Ovary (tissue), 10 donors: ENCODE measurements at places on chromosomes 7 and 10. TPM values are rescaled to one million over a fixed set of nuclear protein-coding genes. Genes with fewer than 3 reads are reported as not detected.

TLX1 gene
- total RNA-seq, result not detected

CUBN gene
- total RNA-seq, result 3.5 TPM

ANKRD30A gene
- not detected for total RNA-seq

SPDYE11 gene
- not detected for total RNA-seq

EBF3 gene
- 0.78 TPM for total RNA-seq

TMEM213 gene
- not detected for total RNA-seq

PNLIPRP1 gene
- total RNA-seq, result not detected

TRIL gene
- 1.4 TPM for total RNA-seq

SFTPA1 gene
- 0.45 TPM for total RNA-seq

ERVW-1 gene
- total RNA-seq, result not detected

RSPH10B2 gene
- 0.71 TPM for total RNA-seq

GDF2 gene
- total RNA-seq, result not detected

DPP6 gene
- total RNA-seq, result not detected

- no peak for DNase-seq
Measured at GRCh38 chr10:32171204-32171603, 115.0 kb upstream of the KIF5B start.

DNA sequence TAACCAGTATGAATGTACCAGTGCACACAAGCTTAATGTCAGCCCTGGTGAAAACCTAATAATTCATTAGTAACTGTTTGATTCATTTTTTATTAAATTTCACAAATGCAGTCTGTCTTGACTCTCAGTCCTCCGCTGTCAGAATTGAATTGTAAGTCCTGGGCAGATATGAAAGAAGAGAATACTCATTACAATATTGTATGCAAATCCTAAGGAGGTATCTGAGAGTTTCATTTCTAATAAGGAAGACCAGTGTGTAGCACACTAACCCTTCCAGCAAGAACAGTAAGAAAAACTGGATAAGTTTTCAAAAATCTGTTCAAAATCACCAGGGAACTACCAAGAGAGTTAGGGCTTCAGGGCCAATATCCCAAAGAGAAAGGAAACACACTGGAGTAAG, 652.1 kb downstream of the SUGCT start:
- DNase-seq, result no peak

DNA sequence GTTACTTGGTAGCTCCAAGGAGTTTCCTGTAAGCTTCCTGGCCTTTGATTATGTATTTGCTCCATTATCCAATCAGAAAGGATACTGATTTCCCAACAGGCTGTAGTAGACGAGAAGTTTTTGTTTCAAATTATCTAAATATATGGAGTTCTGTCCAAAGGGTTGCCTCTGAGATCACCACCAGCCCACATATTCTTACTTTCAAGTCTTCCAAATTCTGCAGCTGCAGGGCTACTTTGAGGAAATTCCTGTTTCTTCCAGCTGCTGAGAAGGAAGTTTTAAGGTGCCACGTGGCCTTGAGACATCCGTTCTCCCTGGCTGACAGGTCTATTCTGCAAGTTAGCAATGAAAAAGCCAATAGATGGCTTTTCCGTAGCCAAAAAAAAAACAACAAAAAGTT, 286.0 kb downstream of the TWIST1 start:
- DNase-seq, result no peak

GRCh38 chr10:87674943-87675342, 15.3 kb downstream of the PAPSS2 start:
- no peak for DNase-seq

DNA sequence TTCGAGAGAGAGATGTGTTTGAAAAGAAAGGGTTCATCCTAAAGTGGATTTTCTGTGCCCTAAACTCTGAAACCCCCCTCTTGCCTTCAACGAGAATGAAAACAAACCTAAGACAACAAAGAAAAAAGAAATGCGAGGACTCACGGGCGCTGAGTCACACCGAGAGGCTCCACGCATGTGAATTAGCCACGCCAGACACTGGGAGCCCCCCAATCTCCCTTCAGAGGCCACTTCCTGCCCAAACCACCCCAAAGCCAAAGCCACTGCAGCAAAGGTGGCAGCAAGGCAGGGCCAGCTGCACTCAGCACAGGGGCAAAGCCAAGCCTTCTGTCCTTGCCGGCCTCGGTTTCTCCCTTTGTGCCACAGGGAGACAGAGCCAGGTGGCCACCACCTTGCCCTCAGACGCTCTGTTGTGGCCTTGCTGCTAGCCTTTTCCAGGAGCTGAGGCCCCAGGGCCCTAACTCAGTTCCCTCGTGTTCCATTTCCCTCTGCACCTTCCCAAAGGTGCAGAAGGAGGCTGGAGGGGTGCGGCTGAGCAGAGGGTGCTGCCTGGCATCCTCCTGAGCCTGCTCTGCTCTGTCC, 93.3 kb downstream of the FAM53B start:
- no peak for DNase-seq

GRCh38 chr10:50506861-50507573, 116.7 kb downstream of the SGMS1 start:
- DNase-seq, result no peak

- DNase-seq, result no peak
Measured at GRCh38 chr7:139820089-139820488, 9.0 kb upstream of the TBXAS1 start.

DNA sequence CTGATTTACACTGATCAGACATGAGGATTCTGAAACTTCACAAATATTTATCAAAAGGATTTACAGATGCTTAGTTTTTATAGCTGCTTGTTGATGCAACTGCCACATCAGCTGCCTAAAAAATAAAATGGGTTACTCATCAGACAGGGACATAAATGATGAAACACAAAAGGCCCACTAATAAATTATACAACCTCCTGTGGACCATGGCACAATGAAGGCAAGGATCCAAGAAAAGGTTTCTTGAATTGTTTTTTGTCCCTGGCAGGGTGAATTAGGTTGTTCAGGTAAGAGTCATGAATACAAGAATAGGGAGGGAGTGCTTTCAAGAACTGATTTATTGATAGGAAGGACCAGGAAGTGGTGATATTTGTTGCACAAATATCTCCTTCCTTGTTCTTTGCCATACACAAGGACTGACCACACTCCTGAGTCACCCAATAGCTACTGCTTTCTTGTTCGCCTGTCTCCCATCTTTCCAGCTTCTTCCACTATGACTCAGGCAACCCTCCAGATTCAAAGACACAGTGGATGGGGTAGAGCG, 234.5 kb downstream of the AHR start:
- DNase-seq, result no peak

GRCh38 chr10:82981137-82981723, 1106.2 kb downstream of the NRG3 start:
- DNase-seq, result no peak

DNA sequence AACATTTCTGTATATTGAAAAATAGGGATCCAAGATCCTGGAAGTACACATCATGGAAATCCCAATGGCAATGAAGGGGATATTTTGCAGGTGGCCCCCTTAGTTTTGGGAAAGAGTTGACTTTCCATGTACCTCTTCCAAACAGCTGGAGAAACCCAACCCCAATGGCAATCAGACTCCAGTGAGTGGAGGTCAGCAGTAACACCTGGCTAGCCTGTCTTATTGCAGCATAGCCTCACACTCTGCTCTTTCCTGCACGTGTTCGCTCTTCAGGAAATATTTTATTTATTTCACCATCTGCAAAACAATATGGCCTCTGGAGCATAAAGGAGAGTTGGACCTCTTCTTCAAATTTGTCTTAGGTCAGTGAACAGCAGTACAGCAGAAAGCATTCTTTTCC, 340.0 kb upstream of the NRP1 start:
- DNase-seq, result no peak

DNA sequence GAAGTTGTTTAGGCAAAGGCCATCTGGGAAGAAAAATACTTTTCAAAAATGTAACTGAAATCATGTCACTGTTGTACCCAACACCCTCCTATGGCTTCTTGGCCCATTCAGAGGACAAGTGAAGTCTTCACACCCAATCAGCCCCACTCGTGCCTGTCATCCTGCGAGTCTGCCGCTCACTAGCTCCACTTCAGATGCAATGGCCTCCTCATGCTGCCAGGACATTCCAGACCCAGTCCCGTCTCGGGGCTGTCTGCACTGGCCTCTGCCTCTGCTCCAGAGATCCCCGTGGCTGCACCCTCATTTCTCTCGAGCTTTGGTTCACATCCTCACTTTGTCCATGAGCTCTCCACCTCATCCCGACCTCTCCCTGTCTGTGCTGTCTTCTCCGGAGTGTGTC, 227.1 kb downstream of the KCNMA1 start:
- DNase-seq, result no peak

- no peak for DNase-seq
Measured at GRCh38 chr7:94449151-94449725, 54.5 kb downstream of the COL1A2 start.

GRCh38 chr10:108452533-108452932, 1288.0 kb upstream of the SORCS1 start:
- no peak for DNase-seq

GRCh38 chr10:100479037-100479436, 16.2 kb downstream of the WNT8B start:
- DNase-seq, result no peak

DNA sequence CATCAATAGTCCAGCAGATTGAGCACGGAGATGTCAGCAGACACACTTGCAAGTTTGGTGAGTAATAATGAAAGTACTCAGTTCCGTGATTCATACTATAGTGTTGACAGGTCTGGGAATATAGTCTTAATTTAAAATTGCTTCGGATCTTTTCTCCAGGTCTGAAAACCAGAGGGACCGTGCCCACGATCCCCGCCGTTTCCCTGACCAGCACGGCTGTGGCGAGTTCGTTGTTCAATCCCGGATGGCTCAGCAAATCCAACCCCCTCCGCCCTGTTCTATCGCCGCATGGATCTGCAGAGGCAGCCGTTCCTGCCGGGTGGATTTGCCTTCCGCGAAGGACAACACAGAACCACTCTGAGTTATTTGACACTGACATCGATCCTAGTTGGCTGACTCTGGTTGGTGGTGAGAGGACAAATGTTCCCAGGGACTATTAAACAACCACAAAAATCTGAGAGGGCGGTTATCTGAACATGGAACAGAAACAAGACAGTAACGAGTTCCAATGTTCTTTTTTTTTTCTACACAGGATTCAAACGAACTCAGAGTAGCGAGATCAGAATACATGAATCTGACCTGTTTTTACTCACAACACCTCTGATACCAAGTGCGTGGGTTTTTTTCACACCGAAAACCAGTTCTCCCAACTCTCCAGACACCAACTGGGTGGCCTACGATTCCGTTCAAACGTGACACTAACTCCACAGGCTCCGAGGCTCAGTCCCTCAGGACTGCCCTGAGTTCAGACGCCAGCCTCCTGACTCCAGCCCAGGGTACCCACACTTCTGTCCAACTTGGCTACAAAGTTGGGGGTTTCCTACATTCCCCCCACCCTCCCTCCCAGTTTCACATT, 52.7 kb downstream of the RBM17 start:
- no peak for DNase-seq

- DNase-seq, result no peak
Measured at GRCh38 chr7:118720632-118721031, 496.1 kb downstream of the ANKRD7 start.

DNA sequence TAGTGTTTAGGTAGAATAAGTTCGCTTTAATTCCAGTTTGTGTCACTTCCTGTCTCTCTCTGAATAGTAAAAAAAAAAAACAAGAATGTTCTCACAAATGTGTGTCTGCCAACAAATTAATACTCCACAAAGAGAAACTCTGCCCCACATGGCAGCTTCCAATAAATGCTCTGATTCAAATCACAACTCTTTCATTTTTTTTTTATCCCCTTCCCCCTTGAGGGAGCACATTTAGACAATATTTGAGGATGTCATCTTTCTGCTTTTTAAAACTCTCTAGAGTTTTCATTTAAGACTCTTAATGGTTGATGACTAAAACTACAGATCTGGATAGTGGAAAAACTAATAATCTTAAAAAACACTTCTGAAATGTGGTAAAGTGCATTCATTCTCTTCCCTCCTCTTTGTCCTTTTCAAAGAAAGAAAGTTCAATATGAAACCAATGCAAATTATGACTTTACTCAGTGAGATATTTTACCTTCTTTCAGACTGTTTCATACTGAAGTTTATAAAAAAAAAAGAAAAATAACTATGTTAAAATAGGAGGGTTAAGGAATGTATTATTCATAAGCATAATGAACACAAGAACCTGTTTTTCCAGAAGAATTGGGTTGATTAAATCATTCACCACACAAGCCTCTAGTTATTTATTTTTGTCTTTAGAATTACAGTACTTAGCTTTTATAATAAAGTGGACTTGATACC, 42.3 kb downstream of the ARID5B start:
- DNase-seq, result no peak

DNA sequence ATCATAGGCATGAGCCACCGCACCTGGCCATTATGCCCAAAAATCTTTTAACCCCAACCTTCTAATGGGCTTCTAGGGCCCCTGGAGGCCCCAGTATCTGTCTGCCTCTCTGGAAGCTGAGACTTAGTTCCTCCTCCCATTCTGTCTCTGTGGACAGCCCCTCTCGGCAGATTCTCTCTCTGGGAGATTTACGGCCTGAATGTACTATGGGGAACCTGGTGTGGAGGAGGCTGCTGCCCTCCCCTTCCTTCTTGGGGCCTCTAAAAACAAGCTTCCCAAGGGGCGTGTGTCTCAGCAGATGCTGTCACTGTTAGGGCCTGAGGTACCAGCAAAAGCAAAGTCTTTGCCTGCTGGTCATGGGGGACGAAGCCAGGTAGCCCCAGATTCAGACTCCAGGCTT, 35.8 kb upstream of the PRKAR1B start:
- no peak for DNase-seq

GRCh38 chr7:11221984-11222383, 248.3 kb downstream of the PHF14 start:
- no peak for DNase-seq

GRCh38 chr10:48667960-48668590, 16.6 kb upstream of the WDFY4 start:
- no peak for DNase-seq

- no peak for DNase-seq
Measured at GRCh38 chr7:104963991-104964385, 50.0 kb upstream of the KMT2E start.

DNA sequence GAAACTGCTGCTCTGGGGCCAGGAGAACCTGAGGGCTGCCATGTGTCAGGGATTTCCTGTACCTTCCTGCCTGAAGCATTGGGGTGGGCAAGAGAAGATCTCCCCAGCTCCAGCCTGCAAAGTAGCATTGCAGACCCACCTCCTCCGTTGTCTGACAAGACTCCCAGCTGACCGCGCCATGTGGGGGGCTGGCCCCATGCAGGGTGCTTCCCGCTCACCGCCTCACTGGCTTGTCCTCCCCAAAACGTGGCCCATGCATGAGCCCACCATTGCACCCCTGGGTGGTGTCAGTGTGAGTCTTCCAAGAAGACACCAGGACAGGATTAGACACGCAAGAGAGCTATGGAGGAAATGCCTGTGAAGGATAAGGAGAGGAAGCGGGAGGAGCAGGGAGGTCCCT, 68.3 kb downstream of the ABRAXAS2 start:
- no peak for DNase-seq

DNA sequence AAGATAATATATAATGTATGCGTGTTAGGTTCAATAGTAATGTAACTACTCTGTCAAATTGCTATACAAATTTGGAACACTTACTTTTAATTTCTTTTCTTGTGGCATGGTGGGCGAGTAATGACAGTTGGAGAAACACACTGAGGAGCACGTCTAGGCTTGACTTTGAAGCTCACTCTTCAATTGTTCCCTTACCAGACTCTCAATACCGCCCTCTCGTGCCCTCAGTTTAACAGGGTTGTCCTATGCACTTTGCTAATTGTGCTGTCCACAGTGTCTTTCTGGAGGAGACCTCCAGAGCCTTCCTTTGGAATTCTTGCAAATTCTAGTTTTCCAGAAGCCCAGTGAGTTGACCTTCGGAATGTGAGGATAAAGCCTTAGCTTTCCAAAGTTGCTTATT, 107.2 kb upstream of the RELN start:
- no peak for DNase-seq

GRCh38 chr10:34449836-34450235, 365.3 kb downstream of the PARD3 start:
- no peak for DNase-seq

- no peak for DNase-seq
Measured at GRCh38 chr10:110074298-110074697, 66.5 kb downstream of the ADD3 start.
